ENCODE measurements at places on chromosomes 6 and 20.

DNA sequence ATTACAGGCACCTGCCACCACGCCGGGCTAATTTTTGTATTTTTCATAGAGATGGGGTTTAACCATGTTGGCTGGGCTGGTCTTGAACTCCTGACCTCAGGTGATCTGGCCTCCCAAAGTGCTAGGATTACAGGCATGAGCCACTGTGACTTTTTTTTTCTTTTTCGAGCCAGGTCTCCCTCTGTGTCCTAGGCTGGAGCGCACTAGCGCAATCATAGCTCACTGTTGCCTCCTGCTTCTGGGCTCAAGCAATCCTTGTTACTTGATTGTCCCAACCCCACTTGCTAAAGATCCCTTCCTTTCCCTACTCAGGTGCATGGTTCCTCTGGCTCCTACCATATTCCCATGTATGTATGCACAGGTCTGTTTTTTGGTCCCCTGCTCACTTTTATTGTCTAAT lies 27.4 kb upstream of the SMIM29 start:
- no peak for DNase-seq

DNA sequence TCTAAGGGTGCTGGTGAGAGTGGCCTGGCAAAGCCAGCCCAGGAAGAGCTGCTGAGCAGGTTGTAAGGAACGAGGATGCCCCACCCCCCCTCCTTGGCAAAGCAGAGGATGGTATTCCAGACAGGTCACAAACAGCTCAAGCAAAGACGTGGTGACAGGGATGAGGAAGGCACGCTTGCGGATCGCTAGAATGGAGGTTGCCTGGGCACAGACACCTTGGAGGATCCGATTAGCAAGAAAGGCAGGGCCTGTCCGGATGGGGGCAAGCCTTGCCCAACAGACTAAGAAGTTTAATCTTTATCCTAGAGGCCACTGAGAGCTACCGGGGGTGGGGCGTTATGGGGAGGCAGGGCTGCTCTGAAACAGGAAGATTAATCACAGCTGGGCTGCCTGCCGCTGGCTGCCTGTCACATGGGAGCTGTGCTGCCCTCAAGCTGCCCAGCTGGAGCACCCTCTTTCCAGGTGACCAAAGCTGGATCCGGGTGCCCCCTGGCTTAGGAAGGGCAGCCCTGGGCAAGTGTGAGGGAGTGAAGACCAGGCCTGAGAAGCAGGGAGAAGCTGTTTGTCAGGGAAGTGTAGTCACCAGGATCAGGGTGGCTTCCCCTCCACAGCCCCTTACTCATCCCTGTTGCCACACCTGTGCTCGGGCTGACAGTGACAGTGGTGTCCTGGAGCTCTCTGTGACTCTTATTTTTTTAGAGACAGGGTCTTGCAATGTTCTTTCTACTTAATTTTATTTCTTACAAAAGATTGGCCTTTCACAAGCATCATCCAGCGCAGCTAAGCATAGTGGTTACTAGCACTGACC lies 9.1 kb upstream of the MAPK13 start:
- DNase-seq = no peak

- DNase-seq = no peak
These were observed 56.7 kb downstream of the TRERF1 start for GRCh38 chr6:42394881-42395620.

- DNase-seq = peak; percentile 89
These were observed 52.8 kb downstream of the GTF2H5 start for GRCh38 chr6:158220786-158221442.

DNA sequence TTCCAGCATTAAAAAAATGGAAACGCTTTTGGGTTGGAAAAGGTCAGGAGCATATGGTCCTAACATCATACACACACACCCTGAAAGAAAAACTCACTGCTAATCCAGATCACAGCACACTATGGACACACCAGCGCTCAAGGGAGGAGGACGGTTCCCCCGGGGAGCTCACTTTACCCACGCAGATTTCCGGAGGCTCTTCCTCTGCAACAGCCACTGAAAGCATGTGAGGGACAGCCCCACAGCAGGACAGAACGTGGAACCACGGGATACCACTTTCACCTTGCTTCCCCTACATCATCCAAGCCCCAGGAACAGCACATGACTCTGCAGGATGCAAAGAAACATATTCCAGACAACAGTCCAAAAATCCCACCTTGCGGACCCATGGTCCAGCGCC lies 13.2 kb downstream of the SNHG17 start:
- DNase-seq = no peak
